Activated T-helper 9 cell treated with anti-CD3 and anti-CD28 coated beads, Interleukin-2, amount 50 U/mL, for 16 hours (primary cell): ENCODE measurements at places on chromosomes 6 and 20.

- DNase-seq, result no peak
These were observed 57.0 kb upstream of the TMEM170B start for GRCh38 chr6:11480541-11480940.

GRCh38 chr6:149217466-149217888 lies 100.0 kb upstream of the TAB2 start:
- DNase-seq, result no peak

GRCh38 chr20:54622333-54623295 lies 147.2 kb downstream of the DOK5 start:
- DNase-seq, result no peak

DNA sequence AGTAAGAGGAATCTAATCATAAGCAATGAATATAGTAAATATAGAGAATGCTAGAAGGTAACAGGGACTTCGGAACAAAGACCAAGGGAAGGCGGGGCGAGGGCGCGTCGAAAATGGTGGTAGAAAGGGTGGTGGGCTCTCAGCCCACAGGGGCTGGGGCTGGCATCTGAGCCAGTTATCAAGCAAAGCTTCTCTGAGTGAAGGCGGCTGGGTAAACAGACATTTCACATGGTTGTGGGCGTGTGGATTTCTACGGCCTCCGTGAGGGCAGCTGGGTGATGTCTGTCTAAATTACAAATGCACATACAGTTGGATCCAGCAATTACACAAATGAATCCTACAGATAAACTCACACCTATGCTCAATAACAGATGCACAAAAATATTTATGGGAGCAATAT lies 56.6 kb downstream of the TOX2 start:
- DNase-seq, result no peak

- no peak for DNase-seq
These were observed 639 bp upstream of the ZNF335 start for GRCh38 chr20:45972500-45973183.

- no peak for DNase-seq
These were observed 155.7 kb upstream of the JARID2 start for GRCh38 chr6:15090145-15090579.

DNA sequence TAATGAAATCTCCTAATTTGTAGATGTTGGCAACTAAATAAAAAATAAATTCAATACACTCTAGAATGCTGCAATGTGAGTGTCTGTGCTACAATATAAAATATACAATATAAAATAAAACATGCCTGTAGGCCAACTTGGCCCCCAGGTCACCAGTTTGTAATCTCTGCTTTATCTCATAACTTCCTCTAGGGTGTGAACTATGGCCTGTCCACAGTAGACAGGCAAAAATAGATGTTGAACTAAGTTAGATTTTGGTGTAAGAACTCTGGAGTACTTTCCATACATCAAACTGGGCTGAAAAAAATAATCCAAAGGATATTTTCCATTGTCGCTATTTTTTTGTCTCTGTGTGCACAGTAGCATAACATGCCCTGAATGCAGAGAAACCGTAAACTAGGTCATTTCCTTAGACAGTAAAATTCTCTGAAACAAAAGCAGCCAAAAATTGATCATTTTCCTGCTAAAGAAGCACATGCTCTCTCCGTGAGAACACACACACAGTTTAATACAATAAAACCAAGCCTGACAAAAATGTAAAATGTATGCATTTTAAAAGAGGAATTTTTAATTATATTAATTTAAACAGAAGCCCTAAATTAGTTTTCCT lies 98.5 kb upstream of the ZFP64 start:
- DNase-seq, result no peak

DNA sequence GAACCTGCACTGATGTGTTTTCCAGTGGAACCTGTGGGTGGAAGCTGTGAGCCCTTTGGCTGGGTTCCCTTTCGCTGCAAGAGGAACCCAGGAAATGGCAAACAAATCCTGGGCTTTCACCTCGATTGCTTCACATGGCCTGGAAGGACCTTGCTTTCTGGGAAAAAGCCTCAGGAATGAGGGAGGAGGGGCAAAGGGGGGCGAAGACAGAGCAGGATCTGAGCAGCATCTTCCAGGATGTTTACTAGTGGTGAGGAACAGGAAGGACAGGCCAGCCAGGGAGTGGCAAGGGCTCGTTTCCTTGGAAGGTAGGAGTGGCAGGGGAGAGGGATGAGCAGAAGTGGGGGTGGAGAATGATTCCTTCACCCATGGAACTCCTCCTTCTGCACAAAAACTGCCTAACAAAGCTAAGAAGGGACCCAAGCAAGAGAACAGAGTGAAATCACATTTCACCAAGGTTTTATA lies 5.9 kb downstream of the SLC2A10 start:
- no peak for DNase-seq

- no peak for DNase-seq
These were observed 511.9 kb downstream of the KIF16B start for GRCh38 chr20:16061351-16061750.

GRCh38 chr20:10984913-10985312 lies 311.1 kb upstream of the JAG1 start:
- no peak for DNase-seq

GRCh38 chr20:11204926-11205768 lies 531.3 kb upstream of the JAG1 start:
- DNase-seq, result no peak

- no peak for DNase-seq
These were observed 26.2 kb downstream of the ZKSCAN8 start for GRCh38 chr6:28167926-28168325.

GRCh38 chr20:55095745-55096400 lies 620.5 kb downstream of the DOK5 start:
- DNase-seq, result no peak

DNA sequence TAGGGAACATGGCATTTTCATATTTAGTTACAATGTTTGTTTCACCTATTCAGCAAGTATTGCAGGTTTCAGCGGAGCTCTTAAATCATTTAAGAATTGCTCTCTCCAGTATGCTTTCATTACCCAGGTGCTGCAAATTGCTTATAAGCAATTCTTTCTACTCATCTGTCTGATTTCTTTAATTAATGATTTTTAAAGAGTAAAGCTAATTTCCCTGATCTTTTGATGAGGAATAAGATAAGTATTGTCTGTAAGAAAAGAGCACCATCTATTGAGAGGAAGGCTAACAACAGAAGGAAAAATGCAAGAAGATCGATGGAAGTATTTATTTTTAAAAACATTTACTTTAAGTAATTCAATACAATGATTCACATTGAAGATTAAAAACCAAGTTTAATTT lies 2.0 kb downstream of the OPRM1 start:
- DNase-seq, result no peak

DNA sequence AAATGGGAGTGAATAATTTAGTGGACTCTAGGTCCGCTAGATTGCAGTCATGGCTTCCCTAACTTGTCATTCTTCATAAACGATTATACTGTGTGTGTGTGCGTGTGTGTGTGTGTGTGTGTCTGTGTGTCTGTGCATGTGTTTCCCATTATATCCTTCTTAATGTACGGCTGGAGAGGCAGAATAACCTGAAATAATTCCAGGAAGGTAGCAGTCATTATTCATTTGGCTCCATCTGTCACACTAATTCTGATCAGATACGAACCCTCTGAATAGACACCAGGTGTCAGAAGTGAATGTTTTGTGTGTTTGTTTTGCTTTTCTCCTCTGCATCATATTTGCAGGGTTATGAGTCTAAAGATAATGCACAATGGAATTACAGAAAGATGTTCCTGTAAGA lies 372.9 kb downstream of the DOK5 start:
- DNase-seq, result no peak

- DNase-seq, result no peak
These were observed 166.8 kb downstream of the BCAS1 start for GRCh38 chr20:53903652-53903987.

DNA sequence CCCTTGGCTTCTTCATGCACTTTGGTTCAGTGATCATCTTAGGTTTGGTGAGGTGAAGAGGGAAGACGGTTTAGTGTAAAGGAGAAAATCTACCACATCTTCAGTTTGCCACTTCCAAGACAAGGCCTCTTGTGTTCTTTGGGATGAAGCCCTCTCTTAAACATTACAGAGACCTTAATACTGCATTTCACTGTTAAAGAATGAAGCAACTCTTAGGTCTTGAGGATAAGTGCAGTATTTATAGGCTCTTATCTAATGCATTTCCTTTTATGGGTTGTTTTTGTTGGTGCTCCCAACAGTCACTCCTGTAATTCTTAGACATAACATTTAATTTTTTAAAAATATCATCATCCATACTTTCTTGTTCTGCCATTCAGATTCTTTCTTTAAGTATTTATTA lies 139.9 kb upstream of the LAMP5 start:
- DNase-seq, result no peak

DNA sequence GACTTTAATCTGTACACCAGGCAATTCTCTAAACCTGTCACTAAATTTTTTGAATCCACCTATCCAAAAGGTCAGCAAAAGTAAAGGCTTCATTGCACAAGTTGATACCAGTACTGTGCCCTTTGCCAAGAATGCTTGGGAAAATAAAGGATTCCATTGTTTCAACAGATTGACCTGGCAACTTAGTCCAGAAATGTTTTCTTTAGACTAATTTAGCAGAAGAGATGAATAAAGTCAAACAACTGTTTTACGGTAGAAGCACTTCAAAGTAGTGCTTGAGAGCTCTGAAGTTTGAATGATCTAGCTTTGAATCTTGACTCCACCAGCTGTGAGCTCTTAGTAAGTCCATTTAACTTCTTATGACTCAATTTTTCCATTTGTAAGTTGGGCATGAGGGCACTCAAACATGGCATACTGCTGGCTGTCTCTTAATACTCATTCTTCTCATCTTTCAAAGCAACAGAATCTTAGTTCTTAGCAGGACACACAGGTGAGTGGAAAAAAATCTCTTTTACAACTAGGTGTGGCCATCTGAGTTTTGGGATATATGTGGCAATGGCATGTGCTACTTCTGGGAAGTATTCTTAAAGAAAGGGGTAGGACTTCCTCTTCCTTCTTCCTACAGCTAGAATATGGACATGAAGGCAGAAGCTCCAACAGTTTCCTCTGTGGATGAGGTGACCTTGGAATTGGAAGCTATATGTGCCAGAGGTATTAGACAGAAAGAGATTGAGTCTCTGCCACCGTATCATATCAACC lies 55.9 kb upstream of the LOC128125822 start:
- no peak for DNase-seq

GRCh38 chr20:39206899-39207564 lies 244.9 kb downstream of the DHX35 start:
- no peak for DNase-seq

DNA sequence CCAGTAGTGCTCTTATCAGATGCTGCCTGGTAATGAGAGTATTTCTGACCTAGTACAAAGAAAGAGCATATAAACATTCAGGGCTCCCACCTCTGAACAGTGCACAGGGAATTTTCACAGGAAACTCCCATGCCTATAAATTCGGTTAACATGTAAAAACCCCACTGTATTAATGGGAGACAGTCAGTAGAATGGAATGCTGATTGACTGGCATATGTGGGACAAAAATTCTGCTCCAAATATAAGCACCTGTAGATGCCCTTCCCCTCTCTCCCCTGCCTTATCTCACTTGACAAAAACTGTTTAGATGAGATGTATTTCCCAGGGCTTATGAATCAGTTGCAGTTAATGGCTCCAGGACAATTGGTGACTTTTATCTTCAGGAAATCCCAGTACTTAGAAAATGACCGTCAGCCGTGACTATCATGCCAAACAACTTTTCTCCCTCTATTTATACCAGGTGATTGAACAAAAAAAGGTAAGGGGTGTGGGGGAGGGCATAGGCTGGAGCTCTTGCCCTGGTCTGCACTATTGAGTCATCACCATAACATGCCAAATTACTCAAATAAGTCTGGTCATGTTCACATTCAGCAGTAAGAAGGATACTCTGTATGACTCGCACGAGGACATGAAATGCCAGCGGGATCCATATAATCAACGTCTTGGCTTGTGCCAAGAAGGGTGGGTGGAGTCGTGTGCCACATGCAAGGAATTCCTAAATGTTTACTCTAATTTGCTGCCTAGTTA lies 176.4 kb upstream of the BMP2 start:
- no peak for DNase-seq

GRCh38 chr20:23889775-23890187 lies 10.2 kb upstream of the CST5 start:
- DNase-seq, result peak; percentile 15

GRCh38 chr6:77678048-77678447 lies 25.2 kb downstream of the MEI4 start:
- DNase-seq, result no peak

- no peak for DNase-seq
These were observed 1.1 kb upstream of the BAK1 start for GRCh38 chr6:33581186-33581585.

GRCh38 chr6:169112483-169113320 lies 140.9 kb downstream of the THBS2 start:
- no peak for DNase-seq

GRCh38 chr6:108694816-108695215 lies 134.1 kb downstream of the FOXO3 start:
- DNase-seq, result no peak

- DNase-seq, result no peak
These were observed 148.4 kb downstream of the HIVEP2 start for GRCh38 chr6:142796571-142796970.

- no peak for DNase-seq
These were observed 3.0 kb upstream of the ZNF335 start for GRCh38 chr20:45974896-45975565.

GRCh38 chr6:108078191-108078590 lies 3.6 kb upstream of the OSTM1 start:
- no peak for DNase-seq

GRCh38 chr6:162200945-162201690 lies 526.4 kb downstream of the PRKN start:
- DNase-seq, result no peak

DNA sequence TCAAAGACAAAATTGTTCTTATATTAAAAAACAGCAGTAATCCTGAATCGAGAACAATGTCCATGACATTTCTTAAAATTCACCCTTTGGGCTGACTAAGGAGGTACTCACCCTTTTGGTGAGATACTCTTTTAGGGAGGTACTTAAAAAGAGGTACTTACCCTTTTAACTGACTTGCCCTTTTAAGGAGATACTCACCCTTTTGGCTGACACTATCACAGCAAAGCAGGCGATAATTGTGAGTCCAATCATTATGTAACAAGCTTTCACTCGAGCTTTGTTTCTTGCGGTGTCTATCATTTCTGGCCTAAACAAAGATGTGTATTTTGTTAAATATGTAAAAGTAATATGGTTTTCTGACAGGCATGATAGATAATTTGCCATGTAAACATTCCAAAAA lies 3.7 kb downstream of the FAM162B start:
- DNase-seq, result no peak

DNA sequence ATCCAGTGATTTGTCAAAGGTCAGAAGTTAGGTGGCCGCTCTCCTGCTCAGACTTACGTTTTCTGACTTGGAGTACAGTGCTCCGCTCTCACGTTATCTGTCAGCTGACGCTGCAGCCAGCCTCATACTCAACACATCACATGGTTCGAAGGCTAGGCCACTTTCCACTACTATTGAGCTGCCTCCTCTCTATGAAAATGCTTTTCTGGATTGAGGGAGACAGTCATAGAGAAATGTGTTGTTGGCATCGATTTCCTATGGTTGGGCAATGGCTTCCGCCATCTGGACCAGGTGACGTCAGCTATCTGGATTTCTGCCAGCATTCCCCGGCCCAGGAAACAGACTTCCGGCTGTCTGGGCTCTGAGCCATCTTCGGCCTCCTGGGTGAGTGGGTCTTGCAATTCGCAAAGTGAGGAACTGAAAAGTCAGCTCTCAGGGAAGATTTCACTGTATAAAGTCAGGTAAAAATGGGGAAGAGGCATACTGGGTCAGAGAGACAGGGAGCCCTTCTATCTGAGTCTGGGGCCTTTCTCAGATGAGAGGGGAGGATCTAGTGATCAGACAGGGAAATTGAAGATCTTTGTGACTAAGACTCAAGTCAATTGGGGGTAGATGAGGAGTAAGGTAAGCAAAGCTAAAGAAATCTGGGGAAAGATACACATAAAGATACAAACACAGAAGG lies 37.5 kb upstream of the IER3 start:
- DNase-seq, result no peak

- DNase-seq, result no peak
These were observed 49.5 kb downstream of the ADTRP start for GRCh38 chr6:11729076-11729475.
